Stimulated activated CD4-positive, alpha-beta T cell treated with anti-CD3 and anti-CD28 coated beads, Interleukin-1b, Interleukin-23, amount 100 ng/mL, for 24 hours (primary cell): ENCODE measurements at places on chromosomes 6 and 20.

GRCh38 chr20:19807946-19808330, 49.9 kb downstream of the RIN2 start:
- DNase-seq, result no peak

GRCh38 chr6:95578106-95578410, 723 bp downstream of the MANEA start:
- no peak for DNase-seq

- no peak for DNase-seq
Observed at GRCh38 chr20:61316346-61316745, 64.3 kb downstream of the CDH4 start.

- no peak for DNase-seq
Observed at GRCh38 chr20:53586640-53587039, 7.0 kb downstream of the ZNF217 start.

DNA sequence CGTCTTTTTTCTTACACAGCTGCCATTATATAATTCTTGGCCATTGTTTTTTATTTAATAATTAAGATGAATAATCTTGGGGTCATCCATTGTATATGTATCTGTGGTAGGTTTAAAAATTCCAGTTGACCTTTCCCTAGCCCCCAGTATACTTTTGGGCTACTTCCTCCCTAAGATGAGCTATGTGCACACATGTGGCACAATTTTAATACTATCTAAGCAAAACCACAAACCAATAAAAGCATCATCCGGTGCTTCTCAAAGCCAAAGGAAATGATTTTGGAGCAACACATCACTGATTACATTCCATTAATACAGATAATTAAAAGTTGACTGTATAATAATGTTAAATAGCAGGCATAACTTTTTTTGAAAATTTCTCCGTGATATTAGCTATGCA, 161.2 kb downstream of the ATXN1 start:
- no peak for DNase-seq

- no peak for DNase-seq
Observed at GRCh38 chr6:71335544-71335943, 46.9 kb downstream of the OGFRL1 start.

DNA sequence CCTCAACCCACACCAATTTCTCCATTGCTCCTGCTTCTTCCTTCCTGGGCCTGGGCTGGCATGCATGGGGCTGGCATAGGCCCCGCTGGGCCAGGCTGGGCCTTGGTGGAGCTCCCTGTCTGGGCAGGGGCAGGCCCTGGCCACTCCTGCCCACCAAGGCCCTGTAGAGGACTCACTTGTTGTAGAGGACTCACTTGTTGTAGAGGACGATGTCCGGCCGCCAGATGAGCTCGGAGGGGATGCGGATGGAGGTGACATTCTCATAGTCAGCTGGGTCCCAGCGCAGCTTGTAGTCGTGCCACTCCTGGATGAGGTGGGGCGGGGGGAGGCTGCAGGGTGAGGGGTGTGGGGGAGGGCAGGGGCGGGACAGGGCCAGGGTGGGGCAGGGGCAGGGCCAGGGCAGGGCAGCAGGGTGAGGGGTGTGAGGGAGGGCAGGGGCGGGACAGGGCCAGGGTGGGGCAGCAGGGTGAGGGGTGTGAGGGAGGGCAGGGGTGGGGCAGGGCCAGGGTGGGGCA, 5.3 kb downstream of the CHRNA4 start:
- no peak for DNase-seq
